A549 treated with CORT108297 at 1 μM for 4 hours (cell line): ENCODE measurements at places on chromosomes 7 and 10. TPM values are rescaled to one million over a fixed set of nuclear protein-coding genes. Genes with fewer than 3 reads are reported as not detected.

The AP5Z1 gene
- total RNA-seq, result 21.8 to 48.3 TPM (median 36.3 TPM) in 5 replicates

The FAM237B gene
- not detected in 5 replicates for total RNA-seq

The LRGUK gene
- 0.29 to 0.62 TPM (median 0.35 TPM) in 5 replicates for total RNA-seq

The ANKRD26 gene
- 2.4 to 4.0 TPM (median 2.8 TPM) in 5 replicates for total RNA-seq

The OR9A2 gene
- total RNA-seq, result not detected in 5 replicates

The GRID2IP gene
- 0.02 TPM in 1 of 5 replicates, not detected in the others for total RNA-seq

The ATP5F1C gene
- 251 to 328 TPM (median 285 TPM) in 5 replicates for total RNA-seq

The CDHR3 gene
- total RNA-seq, result 4.3 to 6.1 TPM (median 4.9 TPM) in 5 replicates

The LEP gene
- total RNA-seq, result not detected in 5 replicates

The CYP3A7 gene
- total RNA-seq, result 0.06 TPM in 1 of 5 replicates, not detected in the others
